ENCODE measurements at places on chromosomes 16 and 17.

GRCh38 chr16:27174798-27175197 lies 28.5 kb upstream of the KDM8 start:
- DNase-seq: no peak

DNA sequence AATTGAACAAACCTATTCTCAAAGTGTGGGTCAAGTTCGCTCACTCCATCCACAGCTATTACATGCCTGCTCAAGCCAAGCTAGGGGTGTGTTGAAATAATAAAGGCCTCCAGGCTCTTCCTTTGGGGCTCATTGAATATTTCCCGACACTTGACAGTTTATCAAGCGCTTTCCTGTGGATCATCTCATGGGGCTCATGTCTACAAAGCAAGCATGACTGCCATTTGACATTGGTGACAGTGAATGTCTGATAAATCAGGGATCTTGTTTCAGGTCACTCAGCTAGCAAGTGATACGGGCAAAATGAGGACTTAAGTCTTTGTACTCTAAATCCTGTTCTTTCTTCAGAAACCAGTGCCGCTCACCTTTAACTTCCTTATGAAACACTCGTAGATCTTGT lies 542.6 kb downstream of the TOX3 start:
- no peak for DNase-seq

DNA sequence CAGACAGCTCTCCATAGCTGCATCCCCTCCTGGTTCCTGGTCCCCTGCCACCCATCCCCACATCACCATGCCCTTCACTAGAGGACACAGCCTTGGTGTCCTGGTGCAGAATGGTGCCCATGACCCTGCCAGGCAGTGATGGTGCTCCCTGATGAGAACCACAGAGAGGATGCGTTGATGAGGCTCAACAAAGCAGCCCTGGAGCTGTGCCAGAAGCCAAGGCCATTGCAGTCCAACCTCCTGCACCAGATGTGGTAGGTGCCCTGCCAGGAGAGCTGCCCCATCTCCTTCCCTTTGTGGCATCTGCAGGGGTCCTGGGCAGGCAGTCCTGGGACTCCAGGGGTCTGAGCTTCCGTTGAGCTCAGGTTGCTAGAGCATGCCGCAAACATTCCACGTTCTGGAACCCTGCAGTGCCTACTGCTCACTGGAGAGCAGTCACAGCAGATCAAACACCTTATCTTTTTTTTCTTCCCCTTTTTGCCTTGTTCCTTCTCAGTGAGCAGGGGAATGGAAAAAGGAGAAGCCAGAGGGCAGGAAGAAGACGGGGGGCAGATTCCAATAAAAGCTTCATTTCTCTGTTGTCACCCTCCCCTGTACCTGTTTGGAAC lies 5.3 kb upstream of the EPN3 start:
- DNase-seq: no peak

- DNase-seq: no peak
Measured at GRCh38 chr16:77574867-77575624, 140.2 kb upstream of the ADAMTS18 start.

GRCh38 chr17:41535764-41536481 lies 7.8 kb upstream of the KRT19 start:
- no peak for DNase-seq

DNA sequence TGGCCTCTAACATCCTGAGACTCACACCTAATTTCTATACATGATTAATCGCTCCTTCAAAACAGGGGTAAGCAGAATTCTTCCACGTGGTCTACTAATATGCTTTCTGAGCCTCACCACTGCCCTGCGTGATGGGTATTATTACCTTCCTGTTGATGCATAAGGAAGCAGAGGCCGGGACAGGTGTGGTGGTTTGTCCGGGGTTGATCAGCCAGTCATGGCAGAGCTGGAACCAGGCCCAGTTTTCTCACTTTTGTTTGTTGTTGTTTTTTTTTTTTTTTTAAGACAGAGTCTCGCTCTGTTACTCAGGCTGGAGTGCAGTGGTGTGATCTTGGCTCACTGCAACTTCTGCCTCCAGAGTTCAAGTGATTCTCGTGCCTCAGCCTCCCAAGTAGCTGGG lies 31.2 kb downstream of the RNF135 start:
- DNase-seq: no peak

DNA sequence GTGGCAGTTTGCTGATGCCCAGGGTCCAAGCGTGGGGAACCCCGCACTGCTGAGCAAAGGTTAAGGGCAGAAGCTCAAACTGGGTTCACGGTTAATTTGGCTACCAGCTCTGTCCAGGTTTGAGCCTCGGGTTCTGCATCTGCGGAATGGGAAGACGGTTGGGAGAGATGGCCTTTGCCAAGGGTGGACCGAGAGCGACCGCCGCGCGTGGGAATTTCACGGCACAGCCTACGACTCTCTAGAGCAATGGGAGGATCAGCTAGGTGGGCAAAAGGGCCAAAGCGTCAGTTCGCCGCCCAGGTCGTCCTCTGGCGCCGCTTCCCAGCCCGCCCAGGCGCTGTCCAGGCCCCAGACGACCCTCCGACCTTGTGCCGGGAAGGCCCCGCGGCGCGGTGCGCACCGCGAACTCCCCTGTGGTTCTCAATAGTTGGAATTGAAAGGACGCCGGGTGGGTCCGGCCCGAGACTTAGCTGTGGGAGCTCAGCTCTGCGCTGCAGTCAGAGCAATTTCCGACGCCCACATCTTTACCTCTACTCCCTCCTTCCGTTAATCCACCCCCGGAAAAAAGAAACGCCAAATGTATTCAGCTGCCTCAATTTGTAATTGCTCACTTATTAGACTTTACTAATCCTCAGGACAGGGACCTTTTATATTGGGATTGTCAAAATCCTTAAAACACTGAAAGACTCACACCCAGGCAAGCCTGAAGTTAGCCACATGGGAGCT lies 2.5 kb upstream of the HS3ST3B1 start:
- DNase-seq: no peak

DNA sequence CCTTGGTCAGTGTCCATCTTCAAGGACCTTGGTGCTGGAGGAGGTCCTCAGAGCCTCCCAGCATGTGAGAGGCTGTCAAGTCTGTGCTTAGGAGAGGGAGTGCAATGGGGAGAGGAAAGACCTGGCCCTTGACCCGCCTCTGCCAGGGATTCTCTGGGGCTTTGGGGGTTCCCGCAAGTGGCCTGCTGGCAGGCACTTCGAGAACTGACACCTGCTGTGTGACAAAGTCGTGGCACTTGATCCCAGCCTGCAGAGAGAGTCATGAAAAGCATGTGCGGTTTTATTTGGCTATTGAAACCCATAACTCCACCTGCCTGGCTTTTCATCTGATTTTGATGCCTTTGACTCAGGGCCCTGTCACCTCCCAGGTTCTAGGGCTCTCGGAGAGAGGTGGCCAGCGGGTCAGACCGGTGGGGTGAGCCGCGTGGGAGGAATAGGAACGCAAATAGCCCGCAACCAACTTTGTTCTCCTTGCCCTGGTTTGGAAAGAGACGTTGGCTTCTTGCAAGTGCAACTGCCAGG lies 42.8 kb upstream of the GSE1 start:
- no peak for DNase-seq
